ENCODE measurements at places on chromosomes 12 and 14. TPM values are rescaled to one million over a fixed set of nuclear protein-coding genes. Genes with fewer than 3 reads are reported as not detected.

- no peaks in the 10 kb centered on the region for H3K4me1 ChIP-seq
- H3K27me3 ChIP-seq, result peaks cover 64% of the 10 kb centered on the region
- no peak for DNase-seq
- no peak overlapping the region for H3K4me3 ChIP-seq
- no peaks in the 10 kb centered on the region for H3K36me3 ChIP-seq
- H3K27ac ChIP-seq, result no peak overlapping the region
Observed at GRCh38 chr12:107873223-107873622, 98.7 kb downstream of the ASCL4 start.

RPAP3 gene
- total RNA-seq, result 37.0 TPM

ZC2HC1C gene
- total RNA-seq, result 13.8 TPM

TMEM263 gene
- total RNA-seq, result 32.9 TPM
